ENCODE measurements at places on chromosomes 3 and 15. TPM values are rescaled to one million over a fixed set of nuclear protein-coding genes. Genes with fewer than 3 reads are reported as not detected.

Gene HRG
- not detected for total RNA-seq

Gene ADAMTS17
- not detected for total RNA-seq

Gene SYNM
- 5.6 TPM for total RNA-seq

Gene CASR
- total RNA-seq = under 0.01 TPM

Gene ARL6
- 7.7 TPM for total RNA-seq

Gene FEZF2
- not detected for total RNA-seq

Gene GOLGA6L7
- not detected for total RNA-seq

Gene IL17RE
- total RNA-seq = 0.33 TPM

Gene PPARG
- total RNA-seq = 36.9 TPM

Gene HCLS1
- total RNA-seq = 34.3 TPM

Gene PEX5L
- under 0.01 TPM for total RNA-seq

Gene PLA2G4E
- total RNA-seq = not detected

Gene IL17RB
- total RNA-seq = not detected

Gene IGF2BP2
- total RNA-seq = 120 TPM

Gene FSD2
- total RNA-seq = not detected

Gene FOXB1
- total RNA-seq = not detected

Gene SOX2
- not detected for total RNA-seq

Gene CEMIP
- 0.19 TPM for total RNA-seq

Gene STARD9
- 27.1 TPM for total RNA-seq

Gene ZNF717
- total RNA-seq = 9.6 TPM

Gene NEK10
- 11.6 TPM for total RNA-seq

Gene CEP152
- 3.9 TPM for total RNA-seq

Gene CCDC39
- not detected for total RNA-seq

Gene OIP5
- total RNA-seq = 4.2 TPM

Gene RTP3
- not detected for total RNA-seq

All from vein endothelial cell (primary cell).